ENCODE measurements at places on chromosomes 7 and 10.

DNA sequence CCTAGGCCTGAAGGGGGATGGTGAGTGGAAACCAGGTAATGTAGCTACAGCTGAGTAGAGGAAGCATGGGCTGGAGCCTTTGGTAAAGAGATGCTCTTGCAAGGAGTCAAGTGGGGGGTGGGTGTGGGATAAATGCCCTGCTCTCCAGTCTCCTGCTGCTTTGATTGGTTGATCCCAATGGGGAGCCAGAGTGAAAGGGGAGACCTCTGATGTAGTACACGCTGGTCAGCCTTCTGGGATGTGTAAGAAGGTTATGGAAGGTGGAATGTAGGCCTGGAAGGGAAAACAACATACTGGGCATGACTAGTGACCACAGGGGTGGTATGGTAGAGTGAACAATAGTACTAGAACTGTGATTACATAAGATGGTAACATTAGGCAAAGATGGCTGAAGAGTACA lies 44.3 kb downstream of the TET1 start:
- DNase-seq, result peak; percentile 31

GRCh38 chr10:29470355-29470705 lies 164.4 kb downstream of the SVIL start:
- no peak for DNase-seq

- DNase-seq, result no peak
Measured at GRCh38 chr7:82507365-82507975, 63.9 kb upstream of the CACNA2D1 start.

GRCh38 chr7:128010391-128011127 lies 20.7 kb downstream of the LRRC4 start:
- no peak for DNase-seq

DNA sequence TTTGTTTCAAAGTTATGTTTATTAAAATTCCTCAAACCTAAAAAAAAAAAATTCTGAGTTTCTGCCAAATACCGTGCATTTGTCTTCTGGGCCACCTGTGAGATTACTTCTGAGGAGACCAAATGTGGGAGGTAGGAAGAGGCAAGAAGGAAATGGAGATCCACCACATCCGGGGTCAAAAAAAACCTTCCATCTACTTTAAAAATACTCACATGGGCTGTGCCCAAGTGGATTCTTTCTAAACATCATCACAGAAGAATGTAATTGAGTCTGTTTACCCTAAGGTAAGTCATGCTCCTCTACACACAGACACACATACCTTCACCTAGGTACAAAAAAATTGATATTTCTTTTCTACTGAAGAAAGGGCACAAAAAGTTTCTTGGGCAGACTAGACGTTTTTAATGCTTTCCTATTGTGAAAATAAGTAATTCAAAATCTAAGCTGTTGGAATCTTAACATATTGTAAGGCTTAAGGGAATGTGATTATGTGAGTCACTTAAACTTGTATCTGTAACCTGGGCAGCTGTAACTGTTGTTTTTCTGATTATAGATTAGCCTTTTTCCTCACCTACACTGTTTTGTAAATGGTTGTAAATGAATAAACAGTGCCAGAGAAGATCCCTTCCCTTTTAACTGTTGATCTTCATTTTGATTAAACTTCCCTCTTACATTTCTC lies 19.1 kb upstream of the SPOCK2 start:
- DNase-seq, result no peak

DNA sequence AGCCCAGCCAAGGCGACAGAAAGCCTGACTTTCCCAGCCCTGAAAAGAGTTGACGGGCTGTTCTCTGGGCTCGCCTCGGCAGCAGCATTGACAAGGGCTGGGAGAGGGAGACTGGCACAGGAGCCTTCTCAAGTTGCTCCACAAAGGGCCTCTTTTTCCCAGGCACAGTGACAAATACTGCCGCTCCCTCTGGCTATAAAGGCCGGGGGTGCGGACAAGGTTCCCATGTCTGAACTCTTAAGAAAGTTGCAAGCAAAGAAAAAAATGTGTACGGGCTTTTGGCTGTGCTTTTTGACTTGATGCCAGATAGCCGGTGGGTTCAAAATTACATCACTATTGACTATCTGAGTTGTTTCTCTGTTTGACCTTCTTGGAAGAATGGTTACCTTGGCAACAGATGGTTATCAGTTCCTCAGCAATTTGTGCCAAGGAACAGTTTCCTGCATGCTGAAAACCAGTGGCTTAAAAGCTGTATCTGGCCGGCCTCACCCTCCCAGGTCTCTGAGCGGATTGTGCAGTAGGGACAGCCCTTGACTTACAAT lies 115.9 kb upstream of the EEPD1 start:
- no peak for DNase-seq

DNA sequence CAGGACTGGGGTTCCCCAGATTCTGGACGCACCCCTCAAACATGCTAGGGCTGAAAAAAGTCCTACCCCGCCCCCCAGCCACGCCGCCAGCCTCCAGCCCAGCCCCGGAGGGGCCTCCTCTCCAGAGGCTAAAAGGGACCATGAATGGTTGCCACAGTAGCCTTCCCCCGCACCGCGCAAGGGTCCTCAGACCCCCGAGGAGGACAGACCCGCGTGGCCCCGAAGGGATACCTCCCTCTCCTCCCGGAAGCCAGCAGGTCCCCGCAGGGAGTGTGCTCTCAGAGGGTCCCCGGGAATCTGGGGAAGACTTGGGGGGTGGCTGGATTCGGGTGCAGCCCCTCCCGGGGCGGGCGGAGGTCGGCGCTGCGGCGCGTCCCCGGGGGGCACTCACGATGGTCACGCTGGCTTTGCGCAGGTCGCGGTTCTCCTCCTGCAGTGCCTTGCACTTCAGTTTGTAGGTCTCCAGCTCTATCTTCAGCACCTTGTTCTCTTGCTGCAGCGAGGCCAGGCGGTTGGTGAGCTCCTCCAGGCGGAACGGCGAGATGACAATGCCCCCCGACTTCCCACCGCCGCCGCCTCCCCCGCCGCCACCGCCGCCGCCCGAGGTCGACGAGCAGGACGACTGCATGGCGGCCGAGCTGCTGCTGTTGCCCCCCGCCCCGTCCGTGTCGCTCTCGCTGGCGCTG lies 482 bp downstream of the CCDC6 start:
- DNase-seq, result no peak

DNA sequence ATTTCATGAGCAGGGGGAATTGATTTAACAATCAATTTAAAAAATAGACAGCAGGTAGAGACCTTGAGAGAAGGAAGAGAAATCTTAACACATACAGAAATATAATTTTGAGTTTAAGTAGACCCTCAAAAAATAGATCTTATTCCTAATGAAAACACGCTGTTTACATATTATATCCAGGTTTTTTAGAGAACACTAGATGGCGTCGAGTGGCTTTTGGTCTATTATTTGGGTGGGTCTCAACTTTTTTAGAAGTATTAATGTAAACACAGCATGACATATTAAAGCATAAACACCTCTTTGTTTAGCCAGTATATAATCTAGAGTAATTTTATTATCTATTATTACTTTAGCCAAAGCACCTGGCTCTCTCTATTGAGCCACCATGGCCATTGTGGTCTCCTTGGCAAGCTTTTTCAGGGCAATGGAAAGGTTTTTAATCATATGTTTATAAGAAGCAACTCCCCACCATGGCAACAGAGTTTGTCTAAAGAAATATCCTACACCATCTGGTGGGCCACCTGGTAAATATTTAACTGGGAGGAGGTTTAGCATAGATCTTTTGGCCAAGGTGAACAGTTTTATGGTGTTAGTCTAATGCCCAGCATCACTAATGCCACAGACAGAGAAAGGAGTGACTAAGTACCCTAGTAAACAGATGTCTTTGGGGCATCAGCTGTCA lies 59.7 kb upstream of the PRSS1 start:
- no peak for DNase-seq

DNA sequence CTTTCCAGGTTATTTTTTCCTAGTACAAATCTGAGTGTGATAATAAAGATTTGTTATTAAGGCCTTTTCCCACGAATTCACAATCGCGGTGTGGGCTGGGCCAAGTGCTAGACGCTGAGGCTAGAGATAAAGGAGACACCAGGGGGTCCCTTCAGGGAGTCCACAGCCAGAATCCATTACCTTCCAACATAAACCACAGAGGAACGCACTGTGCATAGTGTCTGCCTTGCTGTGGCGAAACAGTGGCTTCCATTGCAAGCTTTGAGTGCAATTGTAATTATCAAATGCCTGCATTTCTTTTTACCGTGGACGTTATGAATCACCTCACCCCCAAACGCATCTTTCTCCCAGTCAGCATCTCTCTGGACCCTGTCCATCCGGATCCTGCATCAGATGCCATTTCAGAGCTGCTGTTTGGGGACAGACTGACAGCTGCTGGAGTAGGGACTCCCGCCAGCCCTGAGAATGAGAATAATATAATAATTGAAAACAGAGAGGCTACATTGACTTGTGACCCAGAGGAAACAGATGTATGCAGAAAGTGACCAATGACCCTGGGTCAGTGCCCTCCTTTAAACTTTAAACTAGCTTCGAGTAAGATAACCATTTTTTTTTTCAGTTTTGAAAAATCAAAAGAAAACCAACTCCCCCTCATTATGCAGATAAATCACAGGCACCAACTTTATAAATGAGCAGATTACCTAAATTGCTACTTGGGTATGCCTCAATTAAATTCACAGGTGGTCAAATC lies 456.2 kb upstream of the NRP1 start:
- no peak for DNase-seq

DNA sequence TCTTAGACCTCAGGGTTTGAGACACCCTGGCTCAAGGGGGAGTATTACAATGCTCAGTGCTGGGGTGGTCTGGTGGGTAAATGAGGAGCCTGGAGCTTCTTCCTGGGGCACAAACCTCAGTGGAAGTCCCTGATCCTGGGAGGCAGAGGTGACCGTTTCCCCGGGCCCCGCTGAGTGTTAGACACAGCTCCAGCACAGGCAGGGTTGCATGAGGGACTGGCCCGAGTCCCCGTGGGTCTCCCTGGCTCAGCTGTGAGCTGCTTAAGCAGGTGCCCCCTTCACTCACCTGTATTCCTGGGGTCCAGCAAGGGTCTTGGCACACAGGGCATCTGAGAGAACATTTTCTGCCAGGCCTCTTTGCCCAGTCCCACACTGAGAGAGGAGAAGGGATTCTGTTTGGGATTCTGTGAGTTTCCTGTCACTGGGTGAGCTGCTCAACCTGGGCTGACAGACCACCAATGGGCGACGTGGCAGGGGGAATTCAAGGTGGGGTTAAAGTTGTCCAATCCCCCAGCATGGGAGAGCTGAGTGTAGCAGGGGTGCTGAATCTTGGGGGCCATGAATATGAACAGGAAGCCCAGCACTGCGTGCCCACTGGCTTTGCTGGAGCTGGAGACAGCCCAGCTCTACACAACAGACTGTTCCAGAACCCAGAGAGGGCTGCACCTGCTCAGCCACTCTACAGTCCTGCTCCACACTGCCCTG lies 29.9 kb downstream of the DDIT4 start:
- no peak for DNase-seq

GRCh38 chr10:94088926-94089381 lies 95.2 kb downstream of the PLCE1 start:
- no peak for DNase-seq

- DNase-seq, result peak; percentile 70
Measured at GRCh38 chr10:69123306-69123746, 652 bp upstream of the VPS26A start.

GRCh38 chr7:133511252-133511651 lies 258.4 kb downstream of the EXOC4 start:
- no peak for DNase-seq

DNA sequence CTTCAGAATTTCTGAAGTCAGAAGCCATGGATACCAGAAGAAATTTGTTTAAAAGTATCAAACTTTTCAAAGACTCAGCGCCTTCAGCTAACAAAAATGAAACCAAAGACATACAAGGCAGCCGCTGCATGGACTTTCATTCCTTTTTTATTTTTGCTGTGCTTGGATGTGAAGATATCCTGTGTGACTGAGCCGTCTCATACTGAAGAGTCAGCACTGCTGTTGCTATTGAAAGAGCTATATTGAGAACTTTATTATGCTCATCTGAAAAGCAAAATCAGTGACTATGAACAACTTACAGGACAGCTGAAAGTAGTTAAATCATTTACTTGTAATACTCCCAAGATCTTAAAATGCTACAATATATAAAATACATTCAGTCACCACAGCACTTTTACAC lies 809.2 kb downstream of the NXPH1 start:
- DNase-seq, result no peak

GRCh38 chr7:152341039-152341913 lies 94.5 kb downstream of the KMT2C start:
- DNase-seq, result peak; percentile 36

- DNase-seq, result no peak
Measured at GRCh38 chr10:30984563-30985328, 46.9 kb downstream of the ZNF438 start.

GRCh38 chr10:24645784-24646183 lies 77.9 kb downstream of the ARHGAP21 start:
- DNase-seq, result no peak

DNA sequence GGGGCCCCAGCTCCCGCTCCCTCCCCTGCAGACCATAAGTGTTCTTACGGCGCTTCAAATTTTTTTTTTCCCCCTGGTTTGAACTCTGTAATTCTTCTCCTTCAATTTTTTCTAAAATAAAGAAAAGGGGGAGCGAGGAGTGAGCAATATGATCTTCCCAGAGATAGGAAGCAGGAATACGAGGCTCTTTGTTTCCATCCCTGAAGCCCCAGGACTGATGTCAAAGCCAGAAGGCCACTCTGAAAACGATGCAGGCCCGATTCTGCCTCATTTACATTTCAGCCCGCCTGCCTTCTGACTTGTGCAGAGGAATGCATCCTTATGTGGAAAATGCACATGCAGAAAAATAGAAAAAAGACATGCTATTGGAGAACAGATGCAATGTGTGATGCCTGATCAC lies 401.5 kb upstream of the MKI67 start:
- no peak for DNase-seq

GRCh38 chr7:157001920-157002818 lies 8.3 kb downstream of the MNX1 start:
- DNase-seq, result no peak

DNA sequence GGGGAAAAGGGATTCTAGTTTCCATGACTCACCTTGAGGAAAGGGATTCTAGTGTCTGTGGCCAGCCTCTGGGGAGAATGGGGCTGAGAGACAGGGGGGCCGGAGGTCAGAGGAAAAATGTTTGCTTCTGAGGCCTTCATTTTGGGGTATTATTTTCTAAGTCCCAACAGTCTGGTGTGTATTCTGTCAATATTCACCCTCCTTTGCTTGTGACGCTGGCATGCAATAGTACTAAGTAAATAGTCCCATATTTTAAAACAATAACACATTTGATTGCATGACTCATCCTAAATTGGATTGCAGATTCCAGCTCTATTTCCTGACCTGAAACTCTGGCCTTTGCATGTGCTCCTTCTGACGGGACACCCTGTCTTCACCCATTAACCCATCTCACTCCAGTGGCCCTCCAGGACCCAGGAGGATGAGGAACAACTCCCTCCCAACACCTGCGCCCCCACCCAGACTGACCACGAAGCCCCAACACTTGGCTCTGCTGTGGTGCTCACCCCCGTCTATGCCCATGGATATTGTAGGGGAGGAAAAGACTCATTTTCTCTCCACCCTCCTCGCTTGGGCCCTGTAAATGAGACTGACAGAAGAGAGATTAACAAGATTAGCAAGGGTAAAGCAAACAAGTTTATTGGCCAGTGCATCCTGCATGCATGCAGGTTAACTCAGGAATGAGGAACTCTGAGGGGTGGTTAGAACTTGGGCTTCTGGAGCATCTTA lies 495.6 kb upstream of the KLF6 start:
- DNase-seq, result no peak

- DNase-seq, result no peak
Measured at GRCh38 chr7:47428768-47429472, 153.0 kb downstream of the TNS3 start.

- no peak for DNase-seq
Measured at GRCh38 chr7:105319578-105319977, 69.1 kb downstream of the SRPK2 start.

- no peak for DNase-seq
Measured at GRCh38 chr10:49613165-49613881, 514 bp upstream of the CHAT start.

Measured in smooth muscle cell of the brain vasculature (primary cell).